Pancreas (tissue), 10 donors: ENCODE measurements at places on chromosomes 6 and 20. TPM values are rescaled to one million over a fixed set of nuclear protein-coding genes. Genes with fewer than 3 reads are reported as not detected.
A peak's percentile ranks its signal among the peaks of the same experiment; 100 is the strongest.

DNA sequence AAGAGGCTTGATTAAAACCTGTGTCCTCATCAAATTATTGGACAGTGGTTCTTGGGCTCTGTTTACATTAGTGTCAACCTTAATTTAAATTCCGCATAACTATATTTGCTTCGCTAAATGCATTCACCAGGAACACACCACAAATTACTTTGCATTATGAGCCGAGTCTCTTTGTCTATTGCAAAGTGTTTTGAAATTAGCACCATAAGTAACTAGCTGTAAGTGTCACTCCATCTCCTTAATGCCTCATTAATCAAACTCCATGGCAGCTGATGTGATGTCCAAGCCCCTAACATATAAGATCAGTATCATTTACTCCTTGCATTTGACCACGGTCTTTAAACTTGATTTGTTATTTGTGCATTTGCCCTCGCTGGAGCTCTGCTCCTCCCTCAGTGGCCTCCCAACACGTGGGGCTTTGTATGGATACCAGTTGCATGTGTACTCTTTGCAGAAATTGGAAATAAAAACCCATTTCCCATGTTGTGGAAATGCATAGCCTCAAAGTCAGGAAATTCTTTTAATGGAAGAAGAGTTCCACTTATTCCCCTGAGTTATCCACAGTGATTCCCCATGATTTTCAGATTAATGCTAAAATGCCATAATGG, 24.6 kb downstream of the FOXA2 start:
- no peaks in the 10 kb centered on the region for H3K27me3 ChIP-seq
- no peak overlapping the region for H3K27ac ChIP-seq
- DNase-seq = no peak

DNA sequence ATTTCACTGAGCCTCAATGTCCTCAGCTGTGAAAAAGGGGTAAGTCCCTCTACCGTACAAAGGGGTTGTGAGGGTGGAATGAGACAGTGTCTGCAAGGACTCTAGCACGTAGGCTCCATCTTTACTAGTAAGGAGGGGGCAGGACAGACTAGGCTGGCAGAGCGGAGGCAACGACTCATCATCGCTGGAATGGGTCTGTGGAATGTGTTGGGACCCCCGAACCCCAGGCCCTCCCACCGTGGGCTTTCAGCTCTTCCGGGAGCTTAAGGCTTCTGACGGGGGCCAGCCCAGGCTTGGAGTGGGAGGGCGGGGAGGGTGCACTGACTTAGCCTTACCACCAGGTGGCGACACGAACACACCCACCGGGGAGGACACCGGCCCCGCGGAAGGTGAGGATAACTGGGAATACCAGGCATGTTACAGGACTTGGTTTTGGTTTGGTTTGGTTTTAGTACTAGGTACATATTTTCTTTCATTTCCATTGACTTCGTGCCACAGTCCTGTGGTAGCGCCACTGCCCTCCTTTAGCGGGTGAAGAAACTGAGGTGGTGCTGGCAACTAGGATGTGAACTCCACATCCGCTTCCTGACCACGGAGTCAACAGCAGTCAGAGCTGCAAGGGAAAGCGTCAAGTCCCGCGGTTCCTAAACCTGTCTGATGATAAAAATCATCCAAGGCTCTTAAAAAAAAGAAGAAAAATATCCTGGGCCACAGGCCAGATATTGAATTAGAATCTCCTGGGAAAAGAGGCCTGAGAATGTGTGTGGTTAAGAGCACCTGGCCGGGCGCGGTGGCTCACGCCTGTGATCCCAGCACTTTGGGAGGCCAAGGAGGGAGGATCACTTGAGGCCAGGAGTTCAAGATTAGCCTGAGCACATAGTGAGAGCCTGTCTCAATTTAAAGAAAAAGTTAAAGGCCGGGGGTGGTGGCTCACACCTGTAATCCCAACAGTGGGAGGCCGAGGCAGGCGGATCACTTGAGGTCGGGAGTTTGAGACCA, 10.3 kb upstream of the TULP1 start:
- no peaks in the 10 kb centered on the region for H3K4me1 ChIP-seq
- no peaks in the 10 kb centered on the region for H3K27me3 ChIP-seq

Gene CNR1
- 0.96 TPM for polyA plus RNA-seq

GRCh38 chr20:63473555-63474449, 1.3 kb upstream of the KCNQ2 start:
- no peak overlapping the region for H3K4me3 ChIP-seq
- H3K27ac ChIP-seq = no peak overlapping the region
- H3K36me3 ChIP-seq = no peaks in the 10 kb centered on the region
- DNase-seq = no peak
- H3K27me3 ChIP-seq = peaks cover 6% of the 10 kb centered on the region
- peaks cover 6% of the 10 kb centered on the region for H3K4me1 ChIP-seq

Gene VSTM2L
- 2.8 TPM for polyA plus RNA-seq

Gene HTR1B
- polyA plus RNA-seq = 0.05 TPM

DNA sequence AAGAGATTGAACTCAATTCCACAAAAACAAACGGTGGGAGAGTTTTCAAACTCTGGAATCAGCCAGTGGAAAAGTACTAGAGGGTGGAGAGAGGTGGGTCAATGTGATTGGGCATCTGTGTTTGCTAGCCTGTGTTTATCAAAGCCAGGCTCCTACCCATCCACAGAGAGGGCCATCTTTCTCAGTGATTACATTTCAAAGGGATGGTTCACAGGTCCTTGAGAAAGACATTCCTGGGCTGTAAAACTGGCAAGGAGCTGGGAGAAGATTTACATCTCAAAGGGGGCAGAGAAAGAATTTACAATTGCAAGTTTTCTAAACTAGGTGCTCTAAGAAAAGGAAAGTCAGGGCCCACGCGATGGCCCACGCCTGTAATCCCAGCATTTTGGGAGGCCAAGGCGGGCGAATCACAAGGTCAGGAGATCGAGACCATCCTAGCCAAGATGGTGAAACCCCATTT, 146.8 kb upstream of the UST start:
- no peaks in the 10 kb centered on the region for H3K4me1 ChIP-seq
- H3K27ac ChIP-seq = no peak overlapping the region
- no peaks in the 10 kb centered on the region for H3K27me3 ChIP-seq
- no peaks in the 10 kb centered on the region for H3K36me3 ChIP-seq
- H3K4me3 ChIP-seq = no peak overlapping the region

GRCh38 chr6:30213957-30214656, 901 bp upstream of the TRIM26 start:
- DNase-seq = peak; percentile 83
- no peaks in the 10 kb centered on the region for H3K27me3 ChIP-seq
- H3K4me1 ChIP-seq = peaks cover 5% of the 10 kb centered on the region
- no peaks in the 10 kb centered on the region for H3K36me3 ChIP-seq
- peak overlapping the region; percentile 98 for H3K27ac ChIP-seq

DNA sequence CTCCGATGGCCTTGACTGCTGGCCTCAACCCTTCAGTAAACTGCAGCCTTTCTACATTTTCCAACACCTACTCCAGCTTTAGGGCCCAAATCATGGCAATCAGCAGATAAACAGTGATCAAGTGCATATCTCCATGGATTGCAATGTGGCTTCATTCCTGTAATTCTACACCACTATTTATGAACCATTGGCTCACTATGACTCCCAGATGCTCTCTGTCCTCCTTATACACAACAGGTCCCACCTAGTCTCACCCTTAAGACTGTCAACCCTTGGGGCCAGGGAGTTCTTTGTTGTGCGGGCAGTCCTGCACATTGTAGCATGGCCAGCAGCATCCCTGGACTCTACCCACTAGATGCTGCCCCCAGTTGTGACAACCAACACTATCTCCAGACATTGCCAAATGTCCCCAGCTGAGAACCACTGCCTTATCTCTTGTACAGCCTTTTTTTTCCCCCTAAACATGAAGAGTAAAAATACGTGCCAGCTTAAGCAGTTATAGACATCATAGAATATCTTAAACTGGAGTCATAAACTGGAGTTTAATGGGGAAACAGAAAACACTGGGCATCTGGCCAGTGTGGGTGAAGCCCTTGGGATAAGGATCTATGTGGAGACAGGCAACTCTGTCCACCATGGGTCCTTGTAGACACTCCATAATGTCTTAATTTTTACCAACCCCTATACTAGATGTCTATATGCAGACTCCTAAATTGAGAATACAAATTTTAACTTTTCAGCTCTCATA, 21.1 kb downstream of the MRPL14 start:
- H3K27ac ChIP-seq = no peak overlapping the region
- H3K4me3 ChIP-seq = no peak overlapping the region
- no peaks in the 10 kb centered on the region for H3K27me3 ChIP-seq
- DNase-seq = no peak

GRCh38 chr6:52640170-52640569, 30.7 kb upstream of the TMEM14A start:
- H3K4me3 ChIP-seq = no peak overlapping the region

Gene PPDPF
- polyA plus RNA-seq = 224 TPM

DNA sequence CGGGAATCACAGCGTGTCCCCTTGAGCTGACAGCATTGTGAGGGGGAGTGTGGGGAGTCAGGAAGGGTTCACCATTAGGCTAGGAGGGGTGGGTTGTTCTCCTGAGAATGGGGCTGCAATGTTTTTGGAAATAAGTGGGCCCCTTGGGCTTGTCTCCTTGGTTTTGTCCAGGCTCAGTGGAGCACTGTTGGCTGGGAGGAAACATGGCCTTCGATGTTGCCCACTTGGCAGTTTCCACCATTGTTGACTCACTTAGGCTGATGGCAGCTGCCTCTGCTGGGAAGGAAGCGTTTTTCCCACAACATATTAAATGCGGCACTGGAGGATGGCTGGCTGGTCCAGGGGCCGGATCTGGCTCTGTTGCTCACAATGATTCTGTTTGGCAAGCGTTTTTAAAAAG, 512.1 kb downstream of the QKI start:
- no peak for DNase-seq
- no peaks in the 10 kb centered on the region for H3K36me3 ChIP-seq
- no peaks in the 10 kb centered on the region for H3K27me3 ChIP-seq

Gene SCRT2
- polyA plus RNA-seq = 0.19 TPM

DNA sequence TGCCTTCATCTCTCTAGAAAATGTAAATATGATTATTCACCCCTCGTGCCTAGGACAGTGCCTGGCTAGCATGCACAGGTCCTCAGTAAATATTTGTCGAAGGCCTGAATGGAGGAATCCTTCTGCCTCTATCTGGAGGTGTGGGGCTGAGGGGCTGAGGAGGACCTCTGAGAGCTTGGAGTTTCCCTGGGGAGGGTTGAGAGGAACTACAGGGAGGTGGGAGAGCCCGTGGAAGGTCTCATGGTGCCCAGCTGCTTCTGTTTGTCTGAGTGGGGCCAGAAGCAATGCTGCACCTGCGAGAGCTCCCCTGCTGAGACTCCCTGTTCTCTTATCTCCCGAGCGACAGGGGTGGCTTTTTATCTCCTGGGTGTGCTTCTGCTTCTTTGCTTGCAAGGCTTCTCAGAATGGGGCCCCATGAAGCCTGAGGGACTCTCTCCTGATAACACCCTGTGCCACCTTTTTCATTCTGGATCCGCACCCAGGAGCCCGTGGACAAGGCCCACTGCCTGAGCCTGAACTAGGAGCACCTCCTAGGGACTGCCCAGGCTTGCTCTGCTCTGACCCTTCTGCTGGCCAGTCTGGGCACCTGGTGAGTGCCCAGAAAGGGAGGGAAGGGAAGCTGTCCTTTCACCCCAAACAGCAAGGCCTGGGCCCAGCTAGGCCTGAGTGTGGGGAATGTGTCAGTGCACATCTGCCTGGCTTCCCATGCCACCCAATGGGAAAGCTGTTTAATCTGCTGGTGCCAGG, 2.4 kb downstream of the SLC29A1 start:
- peaks cover 12% of the 10 kb centered on the region for H3K36me3 ChIP-seq
- DNase-seq = no peak
- no peak overlapping the region for H3K27ac ChIP-seq
- no peaks in the 10 kb centered on the region for H3K27me3 ChIP-seq
- no peak overlapping the region for H3K4me3 ChIP-seq
- peaks cover 44% of the 10 kb centered on the region for H3K4me1 ChIP-seq

Gene LRFN2
- polyA plus RNA-seq = 0.72 TPM

DNA sequence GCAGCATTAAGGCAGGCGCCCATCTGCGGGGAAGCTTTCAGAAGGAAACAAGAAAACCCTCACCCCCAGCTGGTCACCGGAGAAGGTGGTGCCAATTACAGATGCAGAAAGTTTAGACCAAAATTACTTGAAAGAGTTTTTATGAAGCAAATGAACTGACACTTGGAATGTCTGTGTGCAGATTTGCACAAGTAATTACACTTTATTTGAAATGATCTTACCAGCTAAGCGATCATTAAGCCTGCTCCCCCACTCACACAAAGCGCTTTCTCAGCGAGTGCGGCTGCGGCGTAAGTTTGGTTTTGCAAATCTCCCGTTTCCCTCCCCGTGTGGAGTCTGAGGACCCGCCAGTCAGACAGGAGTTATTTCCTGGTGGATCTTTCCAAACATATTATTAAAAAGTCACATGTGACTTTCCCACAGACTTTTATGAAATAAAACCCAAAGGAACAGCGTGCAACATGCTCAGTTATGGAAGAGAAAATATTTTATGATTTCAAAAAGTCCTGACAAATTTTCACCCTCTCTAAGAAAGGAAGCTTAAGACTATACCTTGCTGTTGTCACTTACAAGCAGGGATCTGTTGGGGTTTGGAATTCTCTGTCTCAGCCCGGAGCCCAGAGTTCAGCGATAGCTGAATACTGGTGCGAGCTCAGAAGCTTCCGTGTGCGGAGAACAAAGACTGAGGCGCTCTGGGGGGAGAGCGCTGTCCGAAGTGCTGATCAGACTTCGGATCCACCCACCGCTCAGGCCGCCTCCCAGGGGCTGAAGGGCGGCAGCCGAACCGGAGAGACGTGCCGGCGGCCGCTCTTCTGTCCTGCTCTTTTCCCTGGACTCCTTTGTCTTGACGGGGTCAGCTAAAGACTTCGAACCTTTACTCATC, 2.7 kb upstream of the MYT1 start:
- no peaks in the 10 kb centered on the region for H3K36me3 ChIP-seq
- H3K4me1 ChIP-seq = no peaks in the 10 kb centered on the region
- DNase-seq = peak; percentile 75
- H3K27me3 ChIP-seq = no peaks in the 10 kb centered on the region

- H3K4me1 ChIP-seq = no peaks in the 10 kb centered on the region
- no peaks in the 10 kb centered on the region for H3K27me3 ChIP-seq
- H3K27ac ChIP-seq = no peak overlapping the region
- DNase-seq = no peak
- no peaks in the 10 kb centered on the region for H3K36me3 ChIP-seq
- H3K4me3 ChIP-seq = no peak overlapping the region
Measured at GRCh38 chr6:101296169-101296960, 97.1 kb upstream of the GRIK2 start.

GRCh38 chr20:34984756-34985261, 29.1 kb downstream of the MYH7B start:
- H3K4me3 ChIP-seq = no peak overlapping the region
- H3K27ac ChIP-seq = no peak overlapping the region
- no peaks in the 10 kb centered on the region for H3K27me3 ChIP-seq
- DNase-seq = peak; percentile 59
- no peaks in the 10 kb centered on the region for H3K4me1 ChIP-seq

- no peaks in the 10 kb centered on the region for H3K4me1 ChIP-seq
- no peaks in the 10 kb centered on the region for H3K36me3 ChIP-seq
- no peak overlapping the region for H3K27ac ChIP-seq
Measured at GRCh38 chr6:35056952-35057351, 84.2 kb downstream of the TCP11 start.

DNA sequence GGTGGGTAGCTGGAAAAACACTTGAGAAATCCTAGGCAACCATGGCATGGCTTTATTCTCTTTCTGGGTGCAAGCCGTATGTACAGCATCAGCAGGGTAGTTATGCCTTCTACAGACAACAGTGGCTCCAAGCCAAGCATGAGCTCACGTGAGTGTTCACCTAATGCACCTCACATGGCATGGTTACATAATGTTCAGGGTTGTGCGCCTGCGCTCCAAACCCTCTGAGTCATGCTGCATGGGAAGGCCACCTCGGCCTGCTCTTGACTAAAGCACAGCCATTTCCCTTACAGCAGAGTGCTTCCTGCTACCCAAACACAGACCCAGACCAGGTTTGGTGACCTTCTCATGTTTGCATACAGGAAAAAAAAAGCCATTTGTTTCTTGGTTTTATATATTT, 96.2 kb downstream of the VIP start:
- H3K36me3 ChIP-seq = no peaks in the 10 kb centered on the region
- no peaks in the 10 kb centered on the region for H3K27me3 ChIP-seq
- no peak for DNase-seq
- H3K4me3 ChIP-seq = no peak overlapping the region
- H3K4me1 ChIP-seq = no peaks in the 10 kb centered on the region
